ENCODE measurements at places on chromosomes 11 and 22.

- DNase-seq: peak; percentile 72
Observed at GRCh38 chr11:93895106-93895862, 44.9 kb upstream of the VSTM5 start.

DNA sequence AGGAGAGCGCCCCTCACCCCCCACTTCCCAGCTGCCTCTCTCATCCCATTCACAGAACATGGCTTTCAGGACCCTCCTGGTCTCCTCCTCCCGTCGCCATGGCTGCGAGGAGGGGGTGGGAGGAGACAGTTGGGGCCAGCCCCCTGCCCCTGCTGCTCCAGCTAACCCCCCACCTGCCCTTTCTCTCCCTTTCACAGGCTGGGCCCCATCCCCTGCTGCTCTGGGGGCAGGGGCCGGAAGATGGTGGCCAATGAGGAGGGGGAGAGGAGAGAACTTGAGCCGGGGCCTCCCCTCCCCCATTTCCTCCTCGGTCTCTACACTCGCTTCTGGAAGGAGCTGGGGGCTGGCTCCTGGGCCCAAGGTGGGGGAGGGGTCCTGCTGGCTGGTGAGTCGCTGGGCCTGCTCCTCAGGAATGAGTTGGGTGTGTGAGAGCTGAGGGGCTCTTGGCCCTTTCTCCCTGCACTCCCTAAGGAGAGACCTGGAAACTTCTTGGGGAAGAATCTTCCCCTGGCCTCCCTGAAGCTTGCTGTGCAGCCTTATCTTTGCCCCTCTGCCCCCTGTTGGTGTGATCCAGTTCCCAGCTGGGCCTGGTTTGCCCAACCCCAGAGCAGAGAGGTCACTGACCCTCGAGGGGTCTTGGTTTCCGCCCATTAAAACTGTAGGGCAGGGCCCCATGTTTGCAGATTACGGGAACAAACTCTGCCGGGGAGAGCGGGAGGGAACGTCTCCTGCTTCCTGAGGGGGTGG is 10.2 kb downstream of the YPEL4 start:
- no peak for DNase-seq

DNA sequence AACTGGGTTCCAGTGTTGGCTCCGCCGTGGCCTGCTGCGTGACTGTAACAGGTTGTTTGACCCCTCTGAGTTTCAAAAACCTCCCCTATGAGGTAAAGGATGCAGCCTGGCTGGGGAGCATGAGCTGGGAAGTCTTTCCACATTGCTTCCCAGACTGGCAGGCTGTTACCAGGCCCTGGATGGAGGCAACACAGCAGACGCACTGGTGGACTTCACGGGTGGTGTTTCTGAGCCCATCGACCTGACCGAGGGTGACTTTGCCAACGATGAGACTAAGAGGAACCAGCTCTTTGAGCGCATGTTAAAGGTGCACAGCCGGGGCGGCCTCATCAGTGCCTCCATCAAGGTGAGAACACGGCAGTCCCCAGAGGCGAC is 11.4 kb downstream of the OMP start:
- no peak for DNase-seq

GRCh38 chr11:28123151-28123581 is 15.0 kb downstream of the METTL15 start:
- DNase-seq: no peak
